ENCODE measurements at places on chromosomes 1 and 21. TPM values are rescaled to one million over a fixed set of nuclear protein-coding genes. Genes with fewer than 3 reads are reported as not detected.

Gene HTR6
- total RNA-seq = 0.13 TPM

DNA sequence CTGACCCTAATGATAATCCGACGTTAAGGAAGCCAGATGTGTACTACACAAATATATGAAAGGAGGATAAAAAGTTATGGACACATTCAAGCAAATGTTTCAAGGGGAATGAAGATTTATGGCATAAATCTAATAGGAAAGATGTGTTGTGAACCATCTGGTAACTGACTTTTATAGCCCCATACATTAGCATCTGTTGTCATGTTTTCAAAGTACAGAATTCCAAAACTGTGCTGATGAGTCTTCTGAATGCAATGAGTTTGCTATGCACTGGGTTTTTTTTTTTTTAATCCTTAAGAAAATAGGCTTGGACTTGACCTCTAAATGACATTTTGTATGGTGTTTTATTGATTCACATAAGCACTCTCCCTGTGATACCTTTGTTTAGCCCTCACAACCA lies 158.5 kb upstream of the ESRRG start:
- no peak for ATAC-seq

DNA sequence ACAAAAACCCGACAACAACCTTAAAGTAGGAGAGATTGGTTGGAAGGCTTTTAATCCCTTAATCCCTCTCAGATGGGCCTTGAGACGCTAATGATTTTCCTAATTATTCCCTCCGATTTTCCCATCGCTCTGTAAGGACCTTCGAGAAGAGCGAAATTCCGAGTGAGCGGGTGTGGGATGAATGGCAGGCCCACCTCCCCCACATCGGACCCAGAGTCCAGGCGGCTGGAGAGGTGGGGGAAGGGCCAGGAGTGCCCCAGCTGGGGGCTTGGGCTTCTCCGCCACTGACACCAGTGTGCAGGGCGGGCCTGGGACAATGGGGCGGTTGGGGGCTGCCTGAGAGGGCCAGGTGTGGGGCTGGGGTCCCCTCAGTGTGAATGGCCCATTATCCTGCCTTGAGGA lies 23.4 kb downstream of the RHBG start:
- no peak for ATAC-seq

Gene MARK1
- 0.05 TPM for total RNA-seq

Gene FAM3B
- not detected for total RNA-seq
